ENCODE measurements at places on chromosomes 4 and X.
A peak's percentile ranks its signal among the peaks of the same experiment; 100 is the strongest.

DNA sequence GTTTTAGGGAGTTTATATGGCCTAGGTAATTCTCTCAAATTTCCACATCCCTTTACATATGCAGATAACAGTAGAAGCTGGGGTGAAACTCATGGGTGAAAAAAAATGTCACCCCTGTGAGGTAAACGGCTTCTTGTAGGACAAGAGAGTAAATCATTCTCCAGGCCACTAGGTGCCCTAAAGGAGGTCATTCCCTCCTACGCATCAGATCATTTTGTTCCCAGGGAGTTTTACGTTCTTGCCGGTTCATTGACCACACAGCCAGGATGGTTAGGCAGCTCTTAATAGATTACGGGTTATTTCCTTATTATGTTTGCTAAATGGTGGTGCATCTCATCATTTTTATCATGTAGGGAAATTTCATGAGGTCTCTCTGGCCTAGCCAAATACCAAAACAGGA, 225.8 kb upstream of the NOCT start:
- no peak for DNase-seq

DNA sequence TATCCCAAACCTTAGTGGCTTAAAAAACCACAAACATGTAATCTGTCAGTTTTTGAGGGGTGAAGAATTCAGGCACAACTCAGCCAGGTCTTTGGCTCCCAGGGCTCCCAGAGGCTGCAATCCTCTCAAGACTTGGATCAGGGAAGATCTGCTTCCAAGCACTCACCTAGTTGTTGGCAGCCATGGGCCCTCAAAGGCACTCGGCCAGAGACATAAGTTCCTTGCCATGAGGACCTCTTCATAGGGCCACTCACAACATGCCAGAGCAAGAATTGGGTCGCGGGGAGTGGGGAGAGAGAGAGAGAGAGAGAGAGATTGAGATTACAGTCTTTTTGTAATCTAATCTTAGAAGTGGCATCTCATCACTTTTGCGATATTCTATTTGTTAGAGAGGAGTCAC, 77.1 kb upstream of the TBC1D9 start:
- DNase-seq: no peak

DNA sequence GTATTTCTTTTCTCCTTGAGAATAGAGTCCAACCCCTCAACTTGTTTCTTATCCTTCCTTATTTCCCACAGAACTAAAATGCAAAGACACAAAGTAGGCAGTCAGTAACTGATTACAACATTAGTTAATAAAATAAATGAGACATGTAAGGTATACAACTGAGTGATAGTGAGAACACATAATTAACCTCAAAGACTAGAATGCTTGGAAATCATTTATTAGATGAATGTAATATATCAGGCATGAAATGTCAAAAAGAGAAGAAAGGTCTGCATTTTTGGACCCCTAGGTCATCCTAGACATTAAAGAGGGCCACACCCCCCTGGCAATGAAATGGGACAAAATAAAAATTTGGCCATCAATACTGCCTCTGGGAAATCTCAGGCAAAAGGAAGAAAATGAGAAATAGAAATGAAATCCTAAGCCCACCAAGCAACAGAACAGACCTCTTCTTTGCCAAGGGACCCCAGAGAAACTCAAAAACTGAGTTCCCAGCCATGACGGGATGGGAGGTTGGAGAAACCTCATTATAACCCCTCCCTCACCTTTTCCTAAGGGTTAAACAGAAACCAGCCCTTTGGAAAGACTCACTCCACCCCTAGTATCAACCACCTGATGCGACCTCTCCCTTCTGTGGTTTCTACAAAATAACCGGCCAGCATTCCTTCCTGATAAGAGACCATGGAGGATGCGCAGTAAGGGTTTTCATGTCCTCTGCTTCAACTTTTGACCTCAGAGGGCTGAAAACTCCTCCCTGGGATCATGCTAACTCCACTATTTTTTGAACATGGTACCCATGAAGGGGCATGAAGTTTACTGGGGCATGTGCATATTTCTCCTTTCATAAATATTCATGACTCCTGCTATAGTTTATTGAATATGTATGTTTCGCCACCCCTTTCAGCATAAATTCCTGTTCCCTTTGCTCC, 90.0 kb upstream of the EXOC1L start:
- no peak for DNase-seq

- DNase-seq: no peak
Measured at GRCh38 chrX:21715825-21716224, 42.1 kb downstream of the SMPX start.

DNA sequence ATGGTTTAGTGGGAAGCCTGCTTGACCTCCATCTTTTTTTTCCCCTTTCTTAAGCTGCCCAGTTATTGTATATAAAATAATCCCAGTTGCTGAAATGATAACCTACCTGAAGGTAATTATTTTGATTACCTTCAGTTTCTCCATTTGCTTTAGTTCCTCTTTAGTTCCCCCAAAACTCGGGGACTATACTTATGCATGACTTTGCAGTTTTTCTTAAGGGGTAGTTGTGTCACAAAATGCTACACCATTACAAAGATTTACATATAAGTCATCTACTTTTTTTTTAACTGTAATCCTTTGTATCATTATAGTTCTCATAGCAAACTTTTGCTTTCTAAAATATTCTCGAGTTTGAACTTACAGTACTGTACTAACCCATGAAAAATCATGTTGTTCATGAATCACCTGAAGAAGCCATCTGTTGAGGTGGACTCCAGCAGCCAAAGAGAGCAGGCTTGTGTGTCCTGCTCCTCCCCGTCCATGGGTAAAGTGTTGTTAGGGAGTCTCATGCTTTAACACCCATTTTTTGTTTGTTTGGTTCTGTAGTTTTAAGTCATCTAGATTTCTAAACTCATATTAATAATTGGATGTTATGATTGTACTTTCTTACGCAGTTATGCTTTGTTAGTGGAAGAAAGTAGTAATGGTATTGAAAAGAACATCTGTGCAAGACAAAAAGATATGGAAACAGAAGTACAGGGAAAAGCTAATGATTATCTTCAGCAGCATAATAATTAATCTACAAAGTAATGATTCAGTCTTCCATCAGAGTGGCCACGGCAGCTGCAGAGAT, 34.6 kb downstream of the HADH start:
- DNase-seq: no peak

DNA sequence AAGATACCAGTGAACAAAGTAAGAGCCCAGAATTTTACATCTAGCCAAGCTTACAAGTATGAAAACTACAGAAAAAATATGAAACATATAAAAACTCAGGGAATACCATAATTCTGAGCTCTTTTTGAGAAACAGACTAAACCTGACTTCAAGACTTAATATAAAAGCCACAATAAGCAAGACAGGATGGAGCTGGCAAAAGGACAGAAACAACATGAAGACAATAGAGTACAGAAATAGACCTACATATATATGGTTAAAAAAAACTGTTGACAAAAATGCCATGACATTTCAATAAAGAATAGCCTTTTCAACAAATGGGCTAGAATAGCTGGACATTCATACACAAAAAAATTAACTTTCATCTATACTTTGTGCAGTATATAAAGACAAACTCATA, 49.4 kb downstream of the UBA6 start:
- DNase-seq: no peak

DNA sequence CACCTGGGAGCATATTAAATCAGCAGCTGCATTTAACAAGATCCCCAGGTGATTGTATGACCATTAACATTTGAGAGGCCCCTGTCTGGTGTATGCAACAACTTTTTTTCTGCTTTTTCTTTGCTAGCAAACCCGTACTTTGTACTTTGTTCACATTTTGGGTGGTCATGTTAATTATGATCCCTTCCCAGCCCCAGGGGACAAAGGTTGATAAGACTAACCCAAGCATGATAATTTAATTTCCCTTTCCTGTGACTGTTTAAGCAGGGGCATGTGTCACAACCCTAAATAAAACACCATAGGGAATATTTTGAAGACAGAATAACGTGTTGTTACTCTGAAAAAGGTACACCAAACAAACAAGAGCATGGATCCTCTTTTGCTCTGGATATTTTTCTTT, 332.0 kb downstream of the PCDH18 start:
- DNase-seq: no peak

- peak; percentile 68 for DNase-seq
Measured at GRCh38 chrX:132909643-132910042, 48.8 kb downstream of the HS6ST2 start.

DNA sequence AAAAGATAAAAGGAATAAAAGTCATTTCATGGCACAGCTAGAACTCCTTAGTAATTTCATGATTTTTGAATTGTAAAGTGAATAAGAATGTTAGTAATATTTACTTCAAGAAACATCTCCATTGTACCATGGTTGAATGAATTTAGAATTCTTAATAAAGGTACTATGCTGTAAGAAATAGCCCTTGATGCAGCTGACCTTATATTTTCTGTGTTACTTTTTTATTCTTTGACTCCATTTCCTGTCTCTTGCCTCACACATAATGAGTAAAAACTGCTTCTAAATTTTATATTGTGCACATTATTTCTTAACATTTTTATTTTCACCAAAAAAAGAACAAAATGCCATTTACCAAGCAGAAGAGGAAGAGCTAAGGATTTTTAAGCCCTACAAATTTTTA, 81.9 kb upstream of the PDHA2 start:
- DNase-seq: no peak

GRCh38 chr4:85642356-85643100, 167.6 kb downstream of the ARHGAP24 start:
- no peak for DNase-seq

All from HS-5 (cell line).